ENCODE measurements at places on chromosomes 1 and 21.
A peak's percentile ranks its signal among the peaks of the same experiment; 100 is the strongest.

- DNase-seq = no peak
Observed at GRCh38 chr1:35499652-35500176, 57.5 kb downstream of the KIAA0319L start.

- DNase-seq = no peak
Observed at GRCh38 chr1:13498553-13498952, 15.2 kb downstream of the LRRC38 start.

DNA sequence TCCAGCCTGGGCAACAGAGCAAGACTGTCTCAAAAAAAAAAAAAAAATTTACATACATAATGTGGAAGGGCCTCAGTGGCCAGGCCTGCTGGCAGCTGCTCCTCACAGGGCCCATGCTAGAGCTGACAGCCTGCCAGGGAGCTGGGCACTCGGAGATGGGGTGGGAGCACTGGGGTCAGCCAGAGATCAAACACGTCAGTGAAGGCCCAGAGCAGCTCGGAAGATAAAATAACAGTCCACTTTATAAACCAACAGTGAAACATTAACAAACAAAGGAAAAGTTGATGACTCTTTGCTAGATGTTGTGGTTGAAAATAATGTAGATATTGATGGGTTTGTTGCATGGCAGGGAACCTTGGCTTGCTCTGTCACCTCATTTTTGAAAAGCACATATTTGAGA lies 42.7 kb downstream of the ATP5PF start:
- no peak for DNase-seq

DNA sequence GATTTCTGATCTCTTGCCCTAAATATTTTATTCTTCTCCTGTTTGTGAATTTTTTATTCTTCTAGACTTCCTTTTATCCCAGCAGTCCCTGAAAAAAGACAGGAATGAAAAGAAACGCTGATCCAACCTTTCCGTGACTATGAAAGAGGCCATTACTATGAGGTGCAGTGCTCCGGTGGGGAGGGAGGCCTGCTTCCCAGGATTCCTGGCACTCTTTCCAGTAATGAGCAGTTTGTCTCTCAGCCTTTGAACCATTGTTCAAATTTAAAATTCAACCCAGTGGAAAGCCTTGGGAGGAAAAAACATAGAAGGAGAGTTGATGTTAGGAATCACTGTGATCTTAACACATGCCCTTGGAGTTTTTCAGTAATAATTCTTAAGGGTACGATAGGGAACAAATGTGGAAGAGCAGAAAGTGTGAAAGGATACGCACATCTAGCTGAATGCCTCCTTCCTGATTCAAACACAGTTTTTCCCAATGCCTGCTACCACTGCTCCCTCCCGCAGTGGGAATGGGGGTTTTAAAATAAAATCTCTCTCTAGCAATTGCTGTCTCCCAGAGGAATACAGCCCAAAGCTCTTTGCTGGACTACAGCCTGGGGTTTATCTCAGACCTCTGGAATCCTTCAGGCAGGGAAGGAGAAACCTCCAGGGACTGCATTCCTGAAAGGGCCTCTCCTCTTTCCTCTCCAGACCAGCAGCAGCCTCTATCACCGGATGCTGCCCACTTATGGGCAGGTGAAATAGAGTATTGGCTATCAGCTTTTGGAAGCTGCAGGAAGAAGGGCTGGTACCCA lies 6.1 kb downstream of the IER5 start:
- DNase-seq = peak; percentile 98

DNA sequence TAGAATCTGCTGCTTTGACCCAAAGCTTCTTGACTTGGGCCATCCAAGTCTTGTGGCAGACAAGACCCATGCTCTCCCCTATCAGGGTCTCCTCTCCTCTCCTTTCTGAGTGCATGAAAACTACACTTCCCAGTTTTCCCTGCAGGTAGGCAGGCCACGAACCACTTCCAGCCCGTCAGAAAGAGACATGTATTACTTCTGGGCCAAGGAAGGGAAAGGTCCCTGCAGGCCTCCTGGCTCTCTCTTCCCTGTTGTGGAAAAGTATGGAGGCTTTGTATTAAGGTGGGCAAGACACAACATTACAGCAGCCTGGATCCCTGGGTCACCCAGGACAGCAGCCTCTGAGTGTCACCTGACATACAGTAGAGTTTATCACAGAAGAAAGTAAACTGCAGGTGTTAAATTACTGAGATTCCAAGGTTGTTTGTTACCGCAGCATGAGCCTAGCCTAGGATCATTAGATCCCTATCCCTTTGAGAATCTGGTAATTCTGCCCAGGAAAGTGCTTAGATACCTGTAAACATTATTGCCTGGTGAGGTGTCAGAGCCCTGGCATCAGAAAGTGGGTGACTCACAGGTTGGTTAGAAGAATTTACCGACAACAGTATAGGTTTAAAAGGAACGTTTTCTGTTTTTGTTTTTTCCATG lies 717.3 kb downstream of the MATN1 start:
- DNase-seq = no peak

DNA sequence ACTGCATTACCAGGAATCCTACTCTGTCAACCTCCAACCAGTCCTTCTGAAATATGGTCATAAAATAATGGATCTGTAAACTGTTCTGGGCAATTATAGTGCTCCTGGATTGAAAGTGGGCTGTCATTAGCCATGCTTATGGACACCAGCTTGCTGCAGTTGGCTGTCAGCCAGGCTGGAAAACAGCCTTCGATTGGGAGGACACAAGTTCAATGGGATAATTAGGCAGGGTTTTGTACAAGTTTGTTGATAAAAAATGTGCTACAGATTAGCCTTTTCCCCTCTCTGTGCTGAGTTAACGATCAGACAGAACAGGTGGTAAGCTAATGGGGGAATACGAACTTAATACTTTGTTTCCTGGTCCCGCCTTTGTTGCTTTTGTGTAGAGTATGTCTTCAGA lies 413.9 kb downstream of the DUSP10 start:
- no peak for DNase-seq

- DNase-seq = peak; percentile 89
Observed at GRCh38 chr1:14826172-14826636, 227.7 kb downstream of the KAZN start.

- peak; percentile 10 for DNase-seq
Observed at GRCh38 chr1:117346206-117346928, 20.9 kb upstream of the MAN1A2 start.

DNA sequence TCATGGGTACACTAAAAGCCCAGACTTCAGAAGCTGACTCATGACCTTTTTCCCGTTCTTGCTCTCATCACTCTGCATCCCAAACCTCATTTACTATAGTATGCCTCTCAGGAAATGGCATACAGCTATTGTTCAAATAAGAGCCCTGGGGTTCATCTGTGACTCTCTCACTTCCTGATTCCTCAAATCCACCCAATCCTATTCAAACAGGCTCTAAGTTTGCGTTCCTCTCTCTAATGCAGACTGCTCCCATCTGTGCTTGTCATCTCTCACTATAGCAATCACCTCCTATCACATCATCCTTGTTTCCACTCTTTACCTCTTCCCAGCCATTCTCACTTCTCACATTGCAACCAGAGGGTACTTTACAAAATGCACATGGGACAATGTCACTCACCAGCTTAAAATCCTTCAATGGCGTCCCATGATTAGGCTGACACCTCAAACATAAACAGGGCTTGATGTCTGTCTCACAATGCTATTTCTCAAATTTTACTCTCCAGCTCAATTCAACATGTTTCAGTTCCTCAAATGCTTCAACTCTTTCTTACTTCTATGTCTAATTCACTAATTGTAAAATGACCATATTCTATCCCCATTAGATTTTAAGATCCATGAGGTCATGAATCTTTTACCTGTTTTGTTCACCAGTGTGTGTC lies 408.4 kb downstream of the NTNG1 start:
- DNase-seq = no peak

DNA sequence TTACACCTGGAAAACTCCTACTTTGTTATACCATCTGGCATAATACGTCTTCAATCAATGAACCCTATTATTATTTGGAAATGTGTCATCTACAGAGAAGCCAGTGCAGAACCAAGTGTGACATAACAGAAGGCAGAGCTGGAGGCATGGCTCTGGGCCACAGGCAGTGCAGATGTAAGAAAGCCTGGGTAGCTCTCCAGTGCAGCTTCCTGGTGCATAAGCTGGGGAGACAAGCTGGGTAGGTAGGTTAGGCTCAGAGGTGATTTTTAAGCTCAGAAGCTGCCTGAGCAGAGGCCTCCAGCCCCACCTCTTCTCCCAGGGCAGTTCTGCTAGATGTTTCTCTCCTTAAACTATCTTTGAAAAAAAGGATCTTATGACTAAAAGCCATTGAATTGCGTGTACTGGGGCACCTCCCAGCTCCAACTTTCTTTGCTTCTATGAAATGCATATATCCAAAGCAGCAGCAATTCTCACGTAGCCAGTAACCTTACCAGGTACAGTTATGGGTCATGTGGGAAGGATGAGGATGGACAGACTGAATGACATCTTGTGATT lies 30.7 kb downstream of the AKNAD1 start:
- DNase-seq = no peak

DNA sequence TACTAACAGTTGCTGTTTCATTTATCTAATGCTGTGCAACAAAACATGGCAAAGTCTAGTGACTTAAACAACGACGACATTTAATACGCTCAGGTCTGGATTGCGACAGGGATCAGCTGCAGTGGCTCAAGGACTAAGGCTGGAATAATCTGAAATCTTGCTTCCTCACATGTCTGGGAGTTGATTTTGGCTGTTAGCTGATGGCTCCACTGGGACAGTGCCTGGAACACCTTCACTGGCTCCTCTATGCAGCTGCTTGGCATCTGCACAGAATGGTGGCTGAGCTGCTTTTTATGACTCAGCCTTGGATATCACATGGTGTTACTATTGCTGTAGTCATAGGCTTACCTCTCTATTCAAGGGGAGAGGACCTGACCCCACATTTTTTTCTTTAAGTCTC lies 24.0 kb upstream of the BTG3 start:
- DNase-seq = no peak
